ENCODE measurements at places on chromosomes 4 and X.
A peak's percentile ranks its signal among the peaks of the same experiment; 100 is the strongest.

DNA sequence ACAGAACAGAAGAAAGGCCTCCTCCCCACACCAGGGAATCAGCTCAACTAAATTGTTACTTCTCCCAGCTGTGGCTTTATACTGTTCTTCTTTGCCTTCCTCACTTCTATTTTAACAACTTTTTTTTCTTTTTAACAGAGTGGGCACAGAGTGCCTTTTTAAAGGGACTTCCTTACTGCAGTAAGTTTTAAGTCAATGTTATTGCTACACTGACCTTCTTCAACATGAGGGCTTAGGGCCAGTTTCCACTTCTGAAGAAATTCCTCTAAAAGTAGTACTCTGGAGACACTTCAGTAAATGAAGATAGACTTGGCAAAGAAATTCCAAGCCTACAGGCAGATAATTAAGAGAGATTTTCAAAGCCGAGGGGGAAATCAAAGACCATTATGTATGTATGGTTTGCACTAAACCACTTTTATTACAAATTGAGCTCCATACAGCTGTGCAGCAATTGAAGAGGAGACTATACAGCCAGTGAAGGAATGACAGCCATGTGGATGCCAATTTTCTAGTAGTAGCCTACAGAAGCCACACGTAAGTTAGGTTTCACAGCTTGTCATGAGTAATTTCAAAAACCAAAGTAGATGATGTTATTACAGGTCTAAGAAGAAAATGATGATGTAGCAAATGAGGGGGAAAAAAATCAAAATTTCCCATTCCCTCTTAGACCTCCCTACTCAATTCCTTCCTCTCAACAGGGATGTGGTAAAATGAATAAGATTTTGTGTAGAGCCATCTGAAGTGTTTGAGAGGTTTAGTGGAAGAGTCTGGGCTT, 36.9 kb upstream of the RASGEF1B start:
- DNase-seq, result no peak

- no peak for DNase-seq
Measured at GRCh38 chr4:7822877-7823276, 116.8 kb downstream of the AFAP1 start.

DNA sequence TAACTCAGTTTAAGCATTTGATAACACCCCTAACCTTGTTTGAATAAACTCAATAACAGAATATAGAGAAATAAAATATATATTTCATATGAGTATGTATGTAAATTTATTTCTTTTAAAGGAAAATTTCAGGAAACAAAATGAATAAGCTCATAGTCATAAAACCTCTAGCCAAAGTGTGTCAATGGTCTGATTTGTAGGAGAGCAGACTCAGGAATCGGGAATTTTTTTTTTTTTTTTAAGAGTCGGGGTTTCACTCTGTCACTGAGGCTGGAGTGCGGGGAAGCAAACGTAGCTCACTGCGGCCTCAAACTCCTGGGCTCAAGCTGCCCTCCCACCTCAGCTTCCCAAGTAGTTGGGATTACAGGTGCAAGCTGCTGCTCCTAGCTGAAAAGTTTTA, 2.4 kb downstream of the PKD2 start:
- DNase-seq, result no peak

- no peak for DNase-seq
Measured at GRCh38 chr4:74830928-74831327, 36.6 kb upstream of the BTC start.

DNA sequence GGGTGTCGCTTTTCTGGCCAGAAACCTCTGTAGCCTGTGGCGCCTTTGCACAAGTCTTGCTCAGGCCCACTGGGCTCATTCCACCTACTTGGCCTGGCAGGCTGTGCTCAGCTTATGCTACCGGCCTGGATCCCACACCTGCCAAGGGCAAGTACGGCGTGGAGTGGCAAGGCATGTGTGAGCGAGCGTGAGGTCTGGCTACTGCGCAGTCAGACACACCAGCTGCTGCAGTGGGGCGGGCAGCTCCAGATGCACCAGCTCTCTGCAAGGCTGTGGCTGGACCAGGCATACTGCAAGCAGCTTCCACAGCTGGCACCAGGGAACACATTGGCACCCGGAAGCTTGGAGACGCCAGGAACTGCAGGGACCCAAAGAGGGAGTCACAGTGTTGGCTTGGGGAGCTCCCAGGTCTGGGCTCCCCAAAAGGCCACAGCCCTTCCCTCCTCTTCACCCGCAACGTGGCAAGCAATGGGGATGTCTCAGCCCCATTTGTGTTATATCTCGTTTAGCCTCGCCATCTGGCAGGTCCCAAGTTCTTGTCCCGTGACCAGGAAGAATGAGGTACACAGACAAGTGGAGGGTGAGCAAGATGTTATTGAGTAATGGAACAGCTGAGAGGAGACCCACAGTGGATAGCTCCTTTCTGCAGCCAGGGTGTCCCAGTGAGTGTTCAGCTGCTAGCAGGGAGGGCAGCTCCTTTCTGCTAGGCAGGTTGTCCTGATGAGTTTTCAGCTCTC, 3.8 kb upstream of the FBXW7 start:
- no peak for DNase-seq

DNA sequence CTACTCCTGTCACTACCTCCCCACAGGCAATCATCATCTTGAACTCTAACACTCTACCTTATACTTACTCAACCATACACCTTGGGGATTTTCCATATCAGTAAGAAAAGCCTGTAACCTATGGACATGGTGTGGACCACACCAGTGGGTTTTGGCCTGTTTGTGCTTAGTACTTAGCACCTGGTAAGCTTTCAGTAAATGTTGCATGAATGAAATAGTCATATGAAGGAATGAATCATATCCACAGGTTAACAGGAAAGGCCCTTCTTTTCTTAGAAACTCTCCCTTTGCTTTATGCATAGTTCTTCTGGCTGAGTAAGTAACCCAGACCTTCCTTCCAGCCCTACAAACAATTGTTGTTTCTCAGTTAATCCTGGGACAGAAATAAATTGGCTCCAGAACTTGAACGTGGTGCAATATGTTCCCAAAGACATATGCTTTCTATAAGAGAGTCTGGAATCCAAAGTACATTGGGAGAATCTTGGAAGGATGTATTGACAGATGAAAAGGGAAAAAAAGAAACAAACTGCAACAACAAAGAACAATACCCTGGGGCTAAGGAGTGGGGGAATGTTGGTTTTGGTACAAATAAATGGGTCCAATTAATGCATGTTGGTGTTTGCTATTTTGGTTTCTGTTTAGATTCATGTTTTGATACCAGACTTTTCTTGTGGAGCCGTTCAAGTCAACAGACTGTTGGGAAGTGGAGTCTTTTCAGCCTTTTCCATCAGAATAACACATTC, 27.8 kb downstream of the RASL11B start:
- no peak for DNase-seq

- DNase-seq, result no peak
Measured at GRCh38 chrX:139877710-139878414, 55.0 kb downstream of the ATP11C start.

DNA sequence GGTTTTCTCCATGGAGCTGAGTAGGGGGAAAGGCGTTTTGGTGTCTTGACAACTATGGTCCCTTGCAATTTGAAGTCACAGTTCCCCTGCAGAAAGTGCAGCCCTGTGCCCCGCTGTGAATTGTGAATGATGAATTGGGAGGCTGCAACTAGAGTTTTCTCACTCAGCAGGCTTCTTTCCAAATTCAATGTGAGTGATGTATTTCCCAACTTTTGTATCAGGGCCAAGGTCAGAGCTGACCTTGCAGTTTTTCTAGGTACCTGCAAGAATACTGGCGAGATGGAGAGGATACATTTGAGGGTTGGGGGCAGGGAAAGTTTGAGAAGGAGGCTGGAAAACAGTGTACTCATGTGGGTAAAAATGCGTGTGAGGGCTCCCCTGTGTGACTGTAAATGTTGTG, 11.7 kb downstream of the PHEX start:
- DNase-seq, result no peak

DNA sequence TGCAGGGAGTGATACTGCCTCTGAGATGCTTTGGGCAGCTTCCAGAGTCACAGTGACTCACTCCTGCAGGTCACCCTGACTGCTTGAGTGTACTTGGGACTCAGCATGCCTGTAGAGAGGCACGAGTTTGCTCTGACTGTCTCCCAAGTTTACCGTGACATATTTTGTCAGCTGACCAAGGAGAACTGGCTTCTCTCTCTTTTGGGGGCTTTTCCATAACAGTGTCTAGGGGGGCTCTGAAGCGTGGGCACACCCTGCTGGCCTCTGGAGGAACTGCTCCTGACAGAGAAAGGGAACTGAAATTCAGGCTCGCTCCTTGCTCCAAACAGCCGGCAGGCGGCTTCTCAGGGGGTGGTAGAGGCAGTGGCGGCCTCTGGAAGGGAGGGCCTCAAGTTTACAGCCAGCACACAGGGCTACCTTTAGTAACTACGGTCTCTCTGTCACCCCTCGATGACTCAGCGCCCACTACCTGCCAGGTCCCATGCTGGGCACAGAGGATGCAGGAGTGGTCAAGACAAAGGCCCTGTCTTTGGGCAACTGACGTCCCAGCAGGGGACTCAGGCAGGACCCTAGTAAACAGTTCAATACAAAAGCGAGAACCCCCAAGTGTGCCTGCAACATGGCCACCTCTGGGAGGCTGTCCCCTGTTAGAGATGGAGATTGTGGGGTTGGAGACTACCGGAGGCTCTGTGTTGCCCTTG, 17.8 kb downstream of the ZNF185 start:
- peak; percentile 66 for DNase-seq

DNA sequence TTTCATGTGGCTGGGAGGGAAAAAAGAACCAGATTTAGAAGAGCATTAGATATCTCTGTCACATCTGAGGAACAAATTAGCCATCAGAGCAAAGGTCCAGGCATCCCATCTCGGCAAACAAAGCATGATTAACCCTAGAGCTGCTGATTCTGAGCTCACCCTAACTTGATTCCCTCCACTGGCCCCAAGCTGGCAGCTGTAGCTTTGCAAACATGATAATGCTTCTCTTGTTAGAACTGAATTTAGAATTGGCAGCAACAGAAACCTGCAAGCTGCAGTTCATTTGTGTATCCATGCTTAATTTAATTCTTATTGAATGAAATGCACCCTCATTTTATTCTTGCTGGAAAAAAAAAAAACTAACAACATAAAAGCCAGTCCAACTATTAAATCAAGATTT, 289.2 kb downstream of the IL1RAPL1 start:
- DNase-seq, result no peak

DNA sequence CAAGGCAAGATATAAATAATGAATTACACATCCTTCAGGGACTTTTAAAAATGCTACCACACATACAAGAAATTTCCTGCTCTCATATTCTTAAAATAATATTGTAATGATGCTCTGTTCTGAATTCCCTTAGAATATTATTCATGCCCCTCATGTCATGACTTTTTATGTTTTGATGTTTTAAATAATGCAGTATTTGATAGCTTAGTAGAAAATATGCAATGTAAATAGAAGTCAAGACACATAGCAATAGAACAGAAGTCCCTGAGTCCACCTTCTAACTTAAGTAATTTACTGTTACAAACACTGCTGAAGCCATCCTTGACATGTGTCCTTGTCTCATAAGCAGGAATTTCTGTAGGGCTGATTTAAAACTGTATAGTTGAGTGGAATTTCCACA, 1071.2 kb upstream of the LCORL start:
- DNase-seq, result no peak

GRCh38 chr4:138632856-138633579, 382.6 kb upstream of the NOCT start:
- DNase-seq, result no peak

- no peak for DNase-seq
Measured at GRCh38 chr4:169668069-169668721, 47.8 kb downstream of the CLCN3 start.

GRCh38 chr4:91764085-91764484, 539.7 kb upstream of the GRID2 start:
- DNase-seq, result no peak
